T-helper 2 cell (primary cell): ENCODE measurements at places on chromosomes 3 and 15.

GRCh38 chr15:69126054-69126469, 34.4 kb upstream of the GLCE start:
- DNase-seq = no peak

DNA sequence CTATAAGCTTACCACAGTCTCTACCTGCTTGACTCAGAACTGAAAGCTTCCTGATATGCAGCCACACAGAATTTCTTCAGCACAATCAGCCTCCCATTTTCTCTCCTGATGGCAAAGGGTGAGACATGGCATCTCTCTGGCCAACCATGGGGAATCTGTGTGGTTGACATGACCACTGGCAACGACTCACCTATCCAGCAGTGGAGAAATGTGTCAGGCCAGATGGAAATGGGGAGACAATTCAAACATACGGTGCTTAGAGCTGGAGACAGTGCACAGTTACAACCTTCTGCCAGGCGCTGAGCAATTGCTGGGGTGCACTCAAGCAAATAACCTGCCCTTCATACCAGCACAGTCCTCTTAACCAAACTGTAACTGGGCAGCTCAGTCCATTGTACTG, 3.6 kb downstream of the ZNF385D start:
- DNase-seq = no peak

DNA sequence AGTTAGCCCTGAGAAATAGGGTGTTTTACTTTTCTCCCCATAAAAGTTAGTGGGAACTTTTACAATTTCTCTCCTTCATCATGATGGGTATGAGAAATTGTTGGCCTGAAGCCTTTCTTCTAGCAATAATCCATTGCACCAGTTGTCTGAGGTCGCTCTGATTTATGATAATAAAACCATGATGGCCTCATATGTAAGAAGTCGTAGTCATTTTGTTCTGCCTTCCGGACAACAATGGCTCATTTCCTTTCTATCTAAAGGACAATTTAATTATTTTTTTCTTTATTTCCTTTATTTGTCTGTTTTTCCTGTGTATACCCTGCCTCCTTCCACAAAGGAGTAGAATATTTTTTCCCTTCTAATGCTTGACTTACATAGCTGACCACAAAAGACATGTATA, 31.6 kb upstream of the GNB4 start:
- DNase-seq = no peak

DNA sequence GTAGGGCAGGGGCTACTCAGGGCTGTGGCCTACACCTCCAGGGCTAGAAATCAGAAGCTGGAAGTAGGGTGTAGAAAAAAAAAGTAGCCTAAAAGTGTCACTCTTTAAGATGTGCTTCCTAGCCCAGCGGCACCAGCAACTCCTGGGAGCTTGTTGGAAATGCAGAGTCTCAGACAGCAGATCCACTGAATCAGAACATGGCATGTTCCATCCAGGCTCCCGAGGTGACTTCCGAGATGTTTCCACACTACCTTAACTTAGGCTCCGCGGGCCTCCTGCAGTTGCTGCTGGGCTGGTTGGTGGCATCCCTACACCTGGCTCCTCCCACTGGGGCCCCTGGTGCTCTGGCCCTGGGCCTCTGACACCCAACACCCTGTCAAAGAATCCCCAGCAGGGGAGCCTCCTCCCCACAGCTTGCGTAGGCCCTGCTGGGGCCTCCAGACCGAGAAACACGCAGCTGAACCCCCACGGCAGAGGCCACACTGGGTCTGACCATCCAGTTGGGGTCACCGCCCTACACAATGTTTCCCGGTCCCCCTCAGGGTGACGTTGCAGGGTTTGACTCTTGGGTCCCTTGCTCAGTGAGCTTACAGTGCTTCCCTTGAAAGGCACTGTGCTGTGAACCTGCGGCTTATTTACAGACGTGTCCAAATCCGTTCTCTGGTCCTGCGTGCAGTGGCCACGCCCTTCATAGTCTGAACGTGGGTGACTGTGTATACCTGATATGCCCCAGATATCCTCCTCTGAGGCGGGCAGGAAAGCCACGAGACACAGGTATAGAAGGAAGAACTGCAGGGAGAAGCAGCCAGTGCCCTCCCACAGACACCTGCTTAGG, 46.5 kb downstream of the FAM174B start:
- DNase-seq = no peak

GRCh38 chr3:58536501-58537411, at the start of gene ACOX2:
Gene ACOX2 (minus strand): TSS chr3:58537190. CDS start chr3:58535106, 2,084 bp downstream.
- DNase-seq = no peak

- DNase-seq = no peak
These were observed 144.7 kb upstream of the DPH6 start for GRCh38 chr15:35690698-35691116.

GRCh38 chr3:46985588-46985987, 6.1 kb downstream of the NBEAL2 start:
- no peak for DNase-seq

DNA sequence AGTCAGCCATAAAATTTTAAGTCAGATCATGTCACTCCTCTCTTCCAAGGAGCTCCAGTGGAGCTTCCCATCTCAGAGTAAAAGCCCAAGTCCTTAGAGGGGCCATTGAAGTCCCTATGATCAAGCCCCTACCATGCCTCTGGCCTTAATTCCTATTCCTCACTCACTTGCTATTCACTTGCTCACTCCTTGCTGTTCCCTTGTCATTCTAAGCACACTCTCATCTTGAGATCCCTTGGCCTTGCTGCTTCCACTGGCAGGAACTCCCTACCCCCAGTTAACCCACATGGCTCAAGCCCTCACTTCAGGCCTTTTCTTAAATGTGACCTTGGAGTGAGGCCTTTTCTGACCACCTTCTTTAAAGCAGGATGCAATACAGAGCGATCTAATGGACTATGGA, 12.3 kb upstream of the SECISBP2L start:
- no peak for DNase-seq

- no peak for DNase-seq
These were observed 470.2 kb upstream of the RASGRP1 start for GRCh38 chr15:39034816-39035215.

DNA sequence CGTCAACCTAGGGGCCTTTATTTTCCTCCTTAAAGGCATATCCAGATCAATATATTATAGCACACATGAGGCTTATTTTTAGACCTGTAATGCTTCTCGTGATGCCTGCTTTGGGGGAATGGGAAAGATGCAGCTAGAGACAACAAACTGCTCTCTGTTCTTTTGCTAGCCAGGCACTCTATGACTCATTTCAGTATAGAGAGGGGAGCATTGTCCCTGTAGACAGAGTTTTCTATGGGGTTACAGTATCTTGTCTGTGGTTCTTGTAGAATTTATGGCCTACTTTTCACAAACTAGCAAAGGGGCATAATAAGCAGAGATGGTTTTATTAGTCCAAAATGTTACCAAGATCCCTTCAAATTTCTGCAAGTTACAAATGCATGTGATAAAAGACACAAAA, 305.6 kb downstream of the LSAMP start:
- no peak for DNase-seq

DNA sequence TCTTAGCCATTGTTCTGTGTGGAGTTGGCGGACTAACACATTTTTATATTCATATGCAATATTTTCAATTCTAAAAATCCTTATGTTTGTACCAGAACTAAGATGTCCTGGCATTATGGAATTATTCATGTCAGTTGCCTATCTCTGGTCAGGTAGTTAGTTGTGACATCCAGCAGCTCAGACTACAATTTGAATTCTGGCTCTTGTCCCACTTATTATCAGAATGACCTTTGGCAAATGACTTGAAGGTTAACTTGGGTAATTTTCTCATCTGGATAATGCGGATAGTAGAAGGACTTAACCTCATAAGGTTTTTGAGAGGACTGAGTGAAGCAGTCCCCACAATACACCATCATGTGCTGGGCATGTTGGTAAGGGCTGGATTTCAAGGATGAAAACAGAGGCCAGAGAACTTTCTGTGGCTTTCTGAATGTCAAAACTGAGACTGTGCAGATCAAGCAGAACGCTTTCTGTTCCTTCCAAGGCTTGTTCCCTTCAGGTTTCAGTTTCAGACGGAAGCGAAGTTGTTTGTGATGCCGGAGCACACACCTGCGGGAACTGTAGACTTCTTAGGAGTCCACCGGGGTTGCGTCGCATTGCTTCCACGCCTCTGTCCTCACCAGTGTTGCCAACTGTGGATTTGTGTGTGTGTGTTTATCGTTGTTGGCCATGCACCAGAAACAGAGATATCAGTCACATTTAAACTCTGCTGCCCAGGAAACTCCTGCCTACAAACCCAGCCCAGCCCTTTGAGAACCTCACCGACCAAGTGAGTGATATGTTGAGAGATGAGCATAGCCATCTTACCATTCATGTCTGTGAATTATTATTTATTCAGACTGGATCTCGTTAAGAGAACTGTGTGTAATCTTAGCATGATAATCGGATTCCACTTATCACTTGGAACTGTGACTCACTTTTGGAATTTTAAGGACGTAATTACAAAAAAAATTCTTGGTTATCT, 76.0 kb downstream of the PTPRG start:
- DNase-seq = no peak

DNA sequence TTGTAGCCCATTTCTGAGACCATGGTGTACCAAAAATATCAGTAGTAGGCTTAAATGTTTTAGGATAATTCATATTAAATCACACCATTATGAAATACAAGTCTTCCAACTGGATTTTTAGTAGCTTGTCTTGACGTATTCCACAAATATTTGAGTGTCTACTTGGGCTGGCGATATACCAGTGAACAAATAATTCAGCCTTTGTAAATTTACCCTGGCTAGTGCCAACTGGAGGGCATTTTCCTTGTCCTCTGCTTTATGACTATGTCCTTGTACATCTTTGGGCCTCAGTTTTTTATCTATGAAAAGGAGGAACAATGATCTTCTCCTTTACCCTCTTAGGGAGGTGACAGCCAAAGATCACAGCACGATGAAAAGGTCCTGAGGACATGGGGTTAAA, 114.8 kb downstream of the FRMD4B start:
- DNase-seq = no peak

DNA sequence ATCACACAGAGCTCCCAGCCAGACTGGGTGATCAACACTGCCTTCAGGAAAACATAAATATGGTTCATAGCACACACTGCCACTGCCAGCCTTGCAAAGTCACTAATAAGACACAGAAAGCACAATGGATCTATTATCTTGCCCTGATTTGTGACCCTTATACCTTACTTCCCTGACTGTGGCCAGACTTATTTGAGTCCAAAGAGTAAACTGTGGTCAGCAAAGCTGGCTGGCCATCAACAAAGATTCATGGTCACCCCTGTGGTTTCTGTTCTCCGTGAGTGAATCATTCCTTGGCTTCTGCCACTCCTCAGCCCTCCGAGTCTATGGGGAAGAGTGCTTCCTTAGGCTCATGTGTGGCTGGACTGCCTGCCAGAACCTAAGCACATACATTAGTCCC, 437.7 kb downstream of the RAP2B start:
- DNase-seq = no peak

DNA sequence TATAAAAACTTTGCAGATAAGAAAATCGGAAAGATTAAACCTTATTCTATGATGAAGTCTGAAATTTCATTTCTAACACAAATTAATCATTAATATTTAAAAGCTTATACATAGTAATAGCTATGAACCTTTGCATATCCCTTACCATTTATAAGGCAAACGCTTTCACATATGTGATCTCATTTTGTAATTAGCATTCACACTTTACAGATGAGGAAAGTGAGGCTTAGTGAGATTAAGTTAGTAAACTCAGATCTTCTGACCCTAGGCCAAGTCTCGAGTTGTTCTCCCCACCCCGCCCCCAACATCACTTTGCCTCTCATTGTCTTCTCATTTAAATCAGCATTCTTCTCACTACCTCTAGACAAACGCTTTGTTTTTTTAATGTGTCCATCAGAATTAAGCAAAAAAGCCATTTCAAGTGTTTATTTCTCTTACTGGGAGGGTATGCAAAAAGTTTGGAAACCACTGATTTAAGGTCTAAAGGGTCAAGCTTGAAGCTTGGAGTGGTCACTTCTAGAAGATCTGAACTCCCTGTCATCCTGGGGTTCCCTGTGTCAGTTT, 172.9 kb upstream of the BCL6 start:
- no peak for DNase-seq

DNA sequence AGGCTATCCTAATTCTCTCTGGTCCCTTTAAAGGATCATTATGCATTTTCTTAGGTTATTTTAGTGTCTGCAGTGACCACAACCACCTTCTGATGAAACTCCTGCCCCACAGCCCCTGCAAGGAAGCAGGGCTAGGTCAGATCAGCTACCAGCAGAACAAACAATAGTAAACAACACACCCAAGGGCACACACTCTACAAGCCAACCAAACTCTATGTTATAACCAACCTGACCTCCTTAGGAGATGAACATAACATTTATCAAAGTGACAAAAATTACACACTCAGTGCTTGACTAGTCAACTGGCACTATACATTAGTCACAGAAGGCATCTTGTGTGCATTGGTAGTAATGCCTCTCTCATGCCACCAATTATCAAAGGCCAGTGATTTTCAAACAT, 17.3 kb downstream of the DENND6A start:
- DNase-seq = no peak

GRCh38 chr3:24850245-24850644, 355.6 kb upstream of the THRB start:
- DNase-seq = no peak

DNA sequence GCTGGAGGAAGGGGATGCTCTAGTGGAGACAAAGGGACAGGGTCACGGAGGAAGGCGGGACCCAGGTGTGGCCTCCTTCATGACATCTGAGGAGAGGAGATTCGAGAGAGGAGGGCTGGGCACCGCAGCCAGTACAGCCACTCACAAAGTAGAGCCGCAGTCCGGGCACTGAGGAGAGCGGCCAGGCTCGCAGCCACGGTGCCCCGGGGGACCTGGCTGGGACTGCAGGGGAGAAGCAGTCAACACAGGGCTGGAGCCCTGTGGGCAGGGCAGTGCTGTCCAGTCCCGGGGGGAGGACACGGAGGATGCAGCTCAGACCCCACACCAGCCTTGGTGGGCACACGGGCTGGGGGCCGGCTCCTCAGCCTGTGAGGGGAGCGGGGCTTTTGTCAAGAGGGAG, 40.3 kb downstream of the HMCES start:
- no peak for DNase-seq

DNA sequence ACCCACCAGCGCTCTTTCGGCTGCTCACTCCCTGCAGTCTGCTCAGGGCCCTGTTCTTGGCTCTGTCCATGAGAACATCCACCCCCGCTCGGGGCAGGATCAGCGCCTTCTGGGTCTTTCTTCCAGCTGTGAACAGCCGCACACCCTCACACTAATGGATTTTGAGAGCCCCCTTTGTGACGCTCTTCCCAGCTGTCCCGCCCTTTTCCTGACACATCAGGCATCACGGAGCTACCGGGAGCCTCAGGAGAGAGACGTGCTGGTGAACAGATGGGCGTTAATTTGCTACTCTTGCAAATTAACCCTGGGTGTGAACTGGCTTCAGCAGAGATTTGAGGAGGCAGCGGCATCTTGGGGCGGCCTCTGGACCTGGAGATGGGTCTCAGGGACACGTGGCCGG, 113.0 kb downstream of the TMEM266 start:
- no peak for DNase-seq

- no peak for DNase-seq
These were observed 46.2 kb downstream of the CCDC12 start for GRCh38 chr3:46930166-46930944.

GRCh38 chr3:8183627-8184026, 318.0 kb upstream of the LMCD1 start:
- DNase-seq = no peak

GRCh38 chr3:194158942-194159439, 23.0 kb downstream of the HES1 start:
- no peak for DNase-seq
